Tracheal epithelial cell (primary cell): ENCODE measurements at places on chromosomes 2 and 18. TPM values are rescaled to one million over a fixed set of nuclear protein-coding genes. Genes with fewer than 3 reads are reported as not detected.

The UGT1A4 gene
- total RNA-seq, result 0.24 and 1.3 TPM in 2 replicates

The LYG2 gene
- total RNA-seq, result not detected in 2 replicates

The SLC66A2 gene
- total RNA-seq, result 61.9 and 67.1 TPM in 2 replicates

The HNMT gene
- 3.4 and 7.2 TPM in 2 replicates for total RNA-seq

The HAAO gene
- total RNA-seq, result not detected in 2 replicates

The EPAS1 gene
- 94.7 and 197 TPM in 2 replicates for total RNA-seq

The SERPINB11 gene
- total RNA-seq, result not detected in 2 replicates

The CTAGE1 gene
- total RNA-seq, result not detected in 2 replicates

The ABHD3 gene
- 6.7 and 7.9 TPM in 2 replicates for total RNA-seq

The MC2R gene
- total RNA-seq, result not detected in 2 replicates

The NPPC gene
- total RNA-seq, result 0.24 TPM in 1 of 2 replicates, not detected in the other

The MEIS1 gene
- 8.9 and 26.4 TPM in 2 replicates for total RNA-seq

The DSC2 gene
- total RNA-seq, result 65.4 and 69.6 TPM in 2 replicates

The CLEC4F gene
- not detected in 2 replicates for total RNA-seq

The CD8A gene
- total RNA-seq, result under 0.01 TPM in 1 of 2 replicates, not detected in the other

The PSME4 gene
- 33.5 and 36.9 TPM in 2 replicates for total RNA-seq

The LYPD6B gene
- total RNA-seq, result 4.6 and 5.5 TPM in 2 replicates

The GAL3ST2 gene
- not detected in 2 replicates for total RNA-seq

The EHBP1 gene
- total RNA-seq, result 102 and 124 TPM in 2 replicates

The ABCG8 gene
- total RNA-seq, result under 0.01 TPM in 1 of 2 replicates, not detected in the other

The IL37 gene
- total RNA-seq, result not detected in 2 replicates

The ITPRIPL1 gene
- 1.9 and 3.6 TPM in 2 replicates for total RNA-seq

The CXCR4 gene
- total RNA-seq, result 0.48 TPM in 1 of 2 replicates, not detected in the other

The CERKL gene
- total RNA-seq, result 0.72 TPM in 1 of 2 replicates, not detected in the other

The ERMN gene
- not detected in 2 replicates for total RNA-seq

The MOCOS gene
- 15.9 and 32.6 TPM in 2 replicates for total RNA-seq

The ATL2 gene
- total RNA-seq, result 197 and 223 TPM in 2 replicates

The CAVIN2 gene
- 1.7 and 6.8 TPM in 2 replicates for total RNA-seq

The RIT2 gene
- total RNA-seq, result 0.24 TPM in 1 of 2 replicates, not detected in the other

The GPR45 gene
- total RNA-seq, result not detected in 2 replicates

The PIEZO2 gene
- total RNA-seq, result under 0.01 and 0.48 TPM in 2 replicates

The GRP gene
- not detected in 2 replicates for total RNA-seq

The SAG gene
- under 0.01 TPM in 1 of 2 replicates, not detected in the other for total RNA-seq

The CD302 gene
- total RNA-seq, result 0.21 and 0.48 TPM in 2 replicates

The FAM110C gene
- 12.6 and 21.4 TPM in 2 replicates for total RNA-seq

The SERPINB3 gene
- total RNA-seq, result 33.7 and 83.3 TPM in 2 replicates

The ASIC4 gene
- total RNA-seq, result not detected in 2 replicates

The PARD3B gene
- total RNA-seq, result 1.1 and 2.7 TPM in 2 replicates

The FER1L5 gene
- total RNA-seq, result under 0.01 TPM in 2 replicates

The GBX2 gene
- total RNA-seq, result not detected in 2 replicates

The REG1A gene
- total RNA-seq, result not detected in 2 replicates

The SERPINB4 gene
- 8.1 and 10.8 TPM in 2 replicates for total RNA-seq

The DSG1 gene
- total RNA-seq, result 0.21 and 0.72 TPM in 2 replicates

The RNU2-63P gene
- total RNA-seq, result not detected in 2 replicates
